ENCODE measurements at places on chromosomes 2 and 18.

DNA sequence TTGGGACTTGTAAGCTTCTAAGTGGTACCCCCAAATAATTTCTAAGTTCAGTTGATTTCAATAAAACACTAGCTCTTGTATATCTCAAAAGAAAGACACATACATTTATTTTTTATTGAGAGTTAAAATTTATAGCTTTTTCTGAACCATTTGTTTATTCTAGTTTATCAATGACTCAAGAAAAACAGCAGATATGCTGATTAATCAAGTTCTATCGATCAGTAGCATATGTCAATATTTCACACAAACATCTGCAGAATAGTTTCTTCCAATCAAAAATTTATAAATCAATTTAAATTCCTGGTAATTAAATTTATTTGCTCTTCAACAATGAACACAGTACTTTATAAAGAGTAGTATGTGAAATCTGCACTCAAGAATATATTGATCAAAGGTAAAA is 5.3 kb downstream of the FIGN start:
- DNase-seq: no peak

- no peak for DNase-seq
These were observed 1174.0 kb upstream of the SLC39A10 start for GRCh38 chr2:194483041-194483440.

DNA sequence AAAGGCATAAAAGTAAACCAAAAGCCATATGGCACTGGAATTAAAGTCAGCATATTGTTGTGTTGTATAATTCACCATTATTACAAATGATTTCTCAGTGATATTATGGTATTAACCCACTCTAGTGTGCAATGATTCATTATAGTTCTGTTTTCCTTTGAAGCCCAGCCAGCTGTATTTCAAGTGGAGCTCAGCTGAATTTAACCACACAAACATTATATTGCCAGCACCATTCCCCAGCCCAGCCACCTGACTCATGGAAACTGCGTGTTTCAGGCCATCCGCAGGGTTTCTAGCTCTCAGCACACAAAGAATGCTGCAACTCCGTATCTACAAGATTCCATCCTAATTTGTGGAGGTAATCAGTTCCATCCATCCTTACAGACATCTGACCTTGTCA is 166.8 kb upstream of the CHAC2 start:
- no peak for DNase-seq

- no peak for DNase-seq
These were observed 74.3 kb downstream of the HRH4 start for GRCh38 chr18:24534737-24535136.

DNA sequence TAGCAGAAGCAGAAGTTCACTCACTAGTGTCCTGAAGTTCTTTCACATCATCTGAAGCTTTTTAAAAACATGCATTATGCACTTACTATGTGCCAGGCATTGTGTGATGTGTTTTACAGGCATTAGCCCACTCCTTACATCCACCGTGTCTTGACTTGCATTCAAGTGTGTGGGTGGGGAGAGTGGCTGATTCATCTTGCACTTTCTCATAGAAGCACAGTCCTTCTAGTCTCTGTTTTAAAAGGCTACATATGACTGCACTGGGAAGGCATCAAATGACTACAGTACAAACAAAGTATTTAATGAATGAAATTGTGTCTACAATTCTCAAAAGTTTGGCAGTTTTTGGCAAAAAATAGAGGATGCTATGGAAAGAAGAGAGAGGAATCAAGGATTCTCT is 21.6 kb upstream of the DSC3 start:
- no peak for DNase-seq

DNA sequence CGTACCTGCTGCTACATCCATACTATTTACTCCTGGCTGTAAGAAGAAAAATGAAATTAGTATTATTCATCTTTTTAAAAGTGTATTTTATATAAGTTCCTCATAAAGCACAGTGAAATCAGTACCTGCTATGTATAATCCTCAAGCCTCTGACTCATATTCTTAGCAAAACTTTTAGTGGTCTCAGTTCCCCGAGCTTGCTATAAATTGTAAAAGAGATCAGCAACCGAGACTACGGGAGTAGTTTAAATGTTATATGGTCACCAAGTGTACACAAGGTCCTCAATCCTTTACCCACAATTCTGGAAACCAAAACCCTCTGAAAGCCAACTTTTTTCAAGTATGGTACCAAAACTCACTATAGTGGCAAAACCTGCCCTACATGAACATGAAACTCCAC is 24.2 kb downstream of the PRPF40A start:
- DNase-seq: no peak

DNA sequence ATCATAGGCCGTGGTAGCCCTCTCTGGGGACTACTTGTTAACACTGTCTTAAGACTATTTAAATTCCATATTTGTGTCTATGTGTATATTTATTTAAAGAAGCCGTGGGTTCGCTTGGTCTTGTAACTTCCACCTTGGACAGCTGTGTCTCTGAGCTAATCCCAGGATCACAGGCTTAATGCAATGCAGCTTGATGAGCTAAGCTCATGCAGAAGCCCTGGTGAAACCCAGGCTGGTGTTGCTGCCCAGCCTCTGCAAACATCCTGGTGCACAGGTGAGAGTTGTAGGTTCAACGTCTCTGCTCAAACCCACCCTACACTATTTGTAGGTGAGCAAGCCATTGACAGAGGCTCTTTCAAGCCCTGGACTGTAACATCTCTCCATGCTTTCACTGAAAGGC is 211.8 kb downstream of the FAM210A start:
- no peak for DNase-seq

GRCh38 chr2:136213836-136214235 is 95.9 kb upstream of the CXCR4 start:
- DNase-seq: no peak

- DNase-seq: peak; percentile 76
These were observed 779 bp downstream of the PTPRN start for GRCh38 chr2:219308142-219309101.

GRCh38 chr2:145592361-145592760 is 1072.4 kb upstream of the ZEB2 start:
- no peak for DNase-seq

DNA sequence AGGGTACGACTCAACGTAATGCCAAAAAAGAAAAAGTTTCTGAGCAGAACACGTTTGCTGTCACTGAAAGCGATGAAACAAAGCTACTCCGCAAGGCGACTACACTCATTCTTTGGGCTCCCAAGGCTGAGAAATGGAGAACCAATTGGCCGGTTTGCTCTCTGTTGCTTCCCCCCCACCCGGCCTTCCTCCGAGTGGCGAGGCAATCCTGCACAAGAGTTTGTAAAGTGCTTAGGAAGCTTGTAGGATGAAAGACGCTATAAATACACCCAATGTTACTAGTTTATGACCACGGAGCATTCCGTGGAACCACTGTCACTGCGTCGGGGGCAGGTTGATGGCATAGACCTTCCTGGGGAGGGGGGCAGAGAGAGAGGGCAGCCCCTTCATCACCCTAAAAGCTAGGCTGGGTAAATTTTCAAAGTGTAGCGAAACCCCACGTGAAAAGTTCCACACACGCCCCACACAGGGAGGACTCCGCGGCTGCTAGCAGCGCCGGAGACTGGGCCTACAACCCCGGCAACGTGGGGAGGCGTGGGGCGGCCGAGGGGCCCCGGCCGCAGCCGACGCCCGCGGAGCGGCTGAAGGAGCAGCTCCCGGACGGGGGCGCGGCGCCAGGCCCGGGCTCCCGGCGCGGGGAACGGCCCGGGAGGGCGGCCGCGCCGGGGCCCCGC is 915 bp downstream of the CUL3 start:
- DNase-seq: peak; percentile 61

- DNase-seq: no peak
These were observed 113.7 kb upstream of the CREB1 start for GRCh38 chr2:207416111-207416510.

- DNase-seq: peak; percentile 94
These were observed 64.0 kb upstream of the MAPRE2 start for GRCh38 chr18:34976899-34977837.

DNA sequence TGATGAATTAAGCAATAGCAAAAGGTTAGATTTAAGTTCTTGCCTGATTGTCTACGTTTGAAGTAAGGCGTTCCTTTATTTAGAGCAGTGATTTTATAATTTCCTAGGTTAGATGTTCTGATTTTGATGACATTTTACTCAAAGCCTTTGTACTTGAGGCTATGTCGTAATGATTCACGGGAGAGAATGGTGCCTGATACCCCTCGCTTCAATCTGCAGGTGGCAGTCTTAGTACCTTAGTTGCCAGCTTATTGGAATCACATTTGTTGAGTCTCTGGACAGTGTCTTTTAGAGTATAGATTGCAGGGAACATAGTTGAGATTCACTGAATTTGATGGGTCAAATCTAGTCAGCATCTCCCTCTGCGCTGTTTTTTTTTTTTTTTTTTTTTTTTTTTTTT is 89.5 kb downstream of the BIRC6 start:
- no peak for DNase-seq

- DNase-seq: no peak
These were observed 10.7 kb upstream of the NFE2L2 start for GRCh38 chr2:177275040-177275742.

GRCh38 chr2:176826356-176826755 is 386.2 kb upstream of the HNRNPA3 start:
- DNase-seq: no peak

DNA sequence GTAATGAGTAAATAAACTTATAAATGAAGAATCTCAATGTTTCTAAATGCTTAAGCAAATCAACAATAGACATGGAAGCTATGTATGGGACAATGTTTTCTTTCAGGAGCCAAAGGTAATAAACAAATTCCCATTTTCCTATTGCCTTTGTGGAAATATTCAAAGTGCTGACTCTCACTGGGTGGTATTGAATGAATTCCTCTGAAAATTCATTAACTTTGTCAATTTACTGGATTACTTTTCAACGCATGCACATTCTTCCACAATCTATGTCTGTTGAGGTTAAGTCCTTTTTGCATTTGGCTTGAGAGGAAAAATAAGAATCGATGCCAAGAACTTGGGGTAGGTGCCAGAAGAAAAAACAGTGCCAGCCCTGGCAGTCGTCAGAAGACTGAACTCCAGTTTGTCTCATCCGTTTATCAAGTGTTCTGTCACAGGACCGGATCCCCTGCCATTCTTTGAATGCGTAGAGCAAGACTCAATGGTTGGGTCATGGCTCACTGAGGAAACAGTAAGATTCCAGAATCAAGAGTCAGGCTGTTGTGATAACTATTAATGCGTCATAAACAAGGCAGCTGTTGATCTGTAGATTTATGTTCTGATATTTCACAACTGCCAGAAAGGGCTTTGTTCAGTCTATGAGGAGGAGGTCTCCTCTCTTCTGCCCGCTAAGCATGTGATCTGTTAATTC is 133.3 kb downstream of the GFPT1 start:
- DNase-seq: no peak

Data from mucosa of descending colon (tissue), 3 donors.